ENCODE measurements at places on chromosomes 16 and 17. TPM values are rescaled to one million over a fixed set of nuclear protein-coding genes. Genes with fewer than 3 reads are reported as not detected.

DNA sequence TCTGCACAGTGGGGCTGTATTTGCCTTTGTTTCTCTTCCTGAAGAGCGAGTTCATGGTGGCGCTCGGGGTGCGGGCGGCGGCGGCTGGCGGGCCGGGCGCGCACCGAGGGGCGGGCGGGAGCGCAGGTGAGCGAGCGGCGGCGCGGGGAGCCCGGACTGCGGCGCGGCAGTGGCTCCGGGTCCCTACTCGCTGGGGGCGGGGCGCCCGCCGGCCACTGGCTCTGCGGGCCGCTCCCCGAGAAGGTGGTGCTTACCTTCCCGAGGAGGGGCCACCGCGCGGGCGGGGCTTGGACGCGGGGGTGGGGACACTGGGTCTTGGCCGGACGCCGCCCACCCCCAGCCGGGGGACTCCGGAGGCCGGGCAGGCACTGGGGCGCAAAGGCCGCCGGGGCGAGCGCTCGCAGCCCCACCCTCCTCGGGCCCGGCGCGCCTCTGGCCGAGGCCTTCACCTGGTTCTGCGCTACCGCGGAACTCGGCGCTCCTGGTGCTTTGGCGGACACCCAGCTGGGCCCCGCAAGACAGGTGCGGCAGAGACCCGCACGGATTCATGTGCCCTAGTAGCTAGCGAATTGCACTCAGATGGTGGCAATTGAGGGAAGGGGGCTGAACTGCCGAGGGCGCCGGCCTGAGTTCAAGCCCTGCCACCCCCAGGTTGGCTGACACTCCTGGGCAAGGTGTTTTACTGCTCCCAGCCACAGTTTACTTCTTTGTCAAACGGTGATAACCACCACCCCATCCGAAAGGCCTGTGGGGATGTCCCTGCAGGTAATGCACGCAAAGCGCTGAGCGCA lies at the start of gene PPL:
TSS of gene PPL (minus strand) at position 158 of the 791 bp plus-strand sequence. CDS start at position 55, 103 bp downstream.
- DNase-seq, result peak; percentile 97

GRCh38 chr17:40622509-40622928 lies 25.1 kb downstream of the SMARCE1 start:
- DNase-seq, result no peak

DNA sequence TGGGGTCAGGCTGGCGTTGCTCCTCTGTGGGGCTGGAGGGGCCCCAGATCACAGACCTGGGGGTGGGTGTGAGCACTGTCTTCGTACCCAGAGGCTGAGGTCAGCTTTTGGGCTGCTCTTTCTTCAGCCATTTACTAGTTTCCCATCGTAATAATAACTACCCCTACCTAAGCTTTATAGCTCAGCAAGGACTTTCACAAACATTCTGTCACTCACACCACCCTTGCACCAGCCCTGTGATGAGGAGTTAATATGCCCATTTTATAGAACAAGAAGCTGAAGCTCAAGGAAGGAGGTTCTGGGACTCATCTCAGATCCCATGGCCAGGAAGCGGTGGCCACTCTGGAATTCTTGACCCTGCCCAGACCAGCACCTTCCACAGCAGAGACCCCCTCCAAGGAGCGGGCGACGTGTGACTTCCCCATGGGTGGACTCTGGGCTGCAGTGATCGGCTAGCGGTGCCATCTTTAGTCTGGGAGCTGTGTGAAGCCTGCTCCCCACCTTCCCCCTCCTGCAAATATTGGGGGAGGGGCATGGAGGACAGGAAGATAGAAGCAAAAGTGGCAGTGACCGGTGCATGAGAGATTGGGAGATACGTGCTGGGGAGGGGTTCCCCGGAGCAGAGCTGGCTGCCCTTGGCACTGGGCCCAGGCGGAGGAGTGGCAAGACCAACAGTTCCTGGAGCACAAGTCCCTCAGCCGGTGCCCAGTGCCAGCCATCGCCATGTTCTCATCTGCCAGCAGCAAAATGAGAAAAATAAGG lies 81.8 kb upstream of the TOB1 start:
- no peak for DNase-seq

The KRTAP3-3 gene
- not detected for total RNA-seq

The HAPSTR1 gene
- total RNA-seq, result 79.7 TPM

The CAVIN1 gene
- 1.8 TPM for total RNA-seq

Data from progenitor cell of endocrine pancreas (in vitro differentiated cells).